Stimulated activated CD8-positive, alpha-beta memory T cell treated with anti-CD3 and anti-CD28 coated beads, Interleukin-12 subunit alpha, Interleukin-12 subunit beta, amount 100 ng/mL, for 1 hour (primary cell): ENCODE measurements at places on chromosomes 1 and 21.

GRCh38 chr1:38403667-38404066, 357.1 kb upstream of the POU3F1 start:
- no peak for DNase-seq

- DNase-seq = no peak
These were observed 8.8 kb upstream of the CAPN8 start for GRCh38 chr1:223674119-223674890.

DNA sequence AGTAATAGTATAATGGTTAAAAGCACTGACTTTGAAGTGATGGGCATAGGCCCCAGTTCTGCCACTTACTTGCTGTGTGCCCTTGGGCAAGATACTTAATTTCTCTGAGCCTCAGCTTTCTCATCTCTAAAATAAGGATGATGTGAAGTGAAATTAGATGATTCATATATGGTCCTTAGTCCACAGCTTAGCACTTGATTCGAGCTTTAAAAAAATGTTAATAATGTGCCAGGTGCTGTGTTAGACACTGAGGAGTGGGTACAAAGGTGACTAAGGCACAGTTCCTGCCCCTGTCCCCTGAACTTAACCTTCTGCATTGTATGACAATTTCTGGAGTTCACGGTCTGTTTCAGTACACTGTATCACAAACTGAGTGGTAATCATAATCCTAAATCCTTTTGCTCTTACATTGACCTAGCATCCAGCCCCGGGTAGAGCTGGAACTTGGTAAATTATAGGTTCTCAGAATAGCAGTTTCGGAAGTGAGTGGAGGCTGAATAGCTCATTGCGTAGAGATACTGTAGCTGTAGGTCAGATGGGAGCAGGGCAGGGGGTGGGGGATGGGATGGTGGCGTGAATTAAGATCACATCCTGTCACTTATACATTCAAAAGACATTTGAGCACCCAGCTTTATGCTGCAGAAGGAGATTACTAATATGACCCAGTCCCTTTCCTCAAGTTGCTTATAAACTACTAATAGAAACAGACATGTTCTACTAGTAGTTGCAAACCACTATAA, 1.5 kb downstream of the ZNF691 start:
- DNase-seq = no peak

GRCh38 chr1:230502306-230502705, 76.2 kb upstream of the PGBD5 start:
- no peak for DNase-seq

DNA sequence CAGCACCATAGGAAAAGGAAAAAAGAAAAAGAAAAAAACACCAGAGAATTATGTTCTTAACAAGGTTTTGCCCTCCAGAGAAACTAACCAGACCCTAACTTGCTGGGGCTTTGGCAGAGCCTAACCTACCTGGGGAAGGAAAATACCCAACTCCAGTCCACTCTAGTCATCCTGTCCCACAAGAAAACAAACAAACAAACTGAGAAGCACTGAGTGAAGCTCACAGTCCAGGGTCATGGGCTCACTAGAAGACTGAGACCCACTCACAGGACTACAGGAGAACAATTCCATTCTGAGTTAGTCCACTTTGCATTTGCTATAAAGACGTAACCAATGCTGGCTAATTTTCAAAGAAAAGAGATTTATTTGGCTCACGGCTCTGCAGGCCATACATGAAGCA, 543.4 kb downstream of the SMYD3 start:
- no peak for DNase-seq

- no peak for DNase-seq
These were observed 56.4 kb downstream of the KIF26B start for GRCh38 chr1:245211035-245211749.

DNA sequence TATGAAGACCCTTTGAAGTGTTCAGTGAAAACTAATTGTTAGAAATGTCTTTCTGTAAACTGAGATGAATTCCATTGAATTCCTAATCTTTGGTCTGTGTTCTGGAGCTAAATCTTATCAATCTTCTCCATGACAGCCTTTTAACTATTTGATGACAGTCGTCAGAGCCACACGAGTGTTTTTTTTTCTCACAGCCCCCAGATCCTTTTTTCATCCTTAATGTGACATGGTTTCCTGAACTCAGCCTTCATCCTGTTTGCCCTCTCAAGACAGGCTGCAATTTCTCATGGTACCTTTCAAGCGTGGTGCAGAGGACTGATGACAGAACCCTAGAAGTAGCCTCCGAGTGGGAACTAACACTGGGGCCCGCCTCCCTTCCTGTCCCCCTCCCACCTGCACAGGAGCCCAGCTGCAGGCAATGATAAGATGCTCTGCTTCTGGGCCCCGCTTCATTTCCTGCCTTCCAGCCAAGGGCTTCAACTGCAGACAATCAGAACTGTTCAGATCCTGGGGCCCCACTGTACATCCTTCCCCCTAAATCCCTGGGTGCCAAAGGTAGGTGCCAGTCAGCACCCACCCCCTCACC, 114.6 kb upstream of the VAV3 start:
- DNase-seq = no peak

GRCh38 chr1:204294357-204294756, 65.4 kb downstream of the PLEKHA6 start:
- no peak for DNase-seq

GRCh38 chr1:29123053-29123886, 433 bp downstream of the TMEM200B start:
- no peak for DNase-seq

DNA sequence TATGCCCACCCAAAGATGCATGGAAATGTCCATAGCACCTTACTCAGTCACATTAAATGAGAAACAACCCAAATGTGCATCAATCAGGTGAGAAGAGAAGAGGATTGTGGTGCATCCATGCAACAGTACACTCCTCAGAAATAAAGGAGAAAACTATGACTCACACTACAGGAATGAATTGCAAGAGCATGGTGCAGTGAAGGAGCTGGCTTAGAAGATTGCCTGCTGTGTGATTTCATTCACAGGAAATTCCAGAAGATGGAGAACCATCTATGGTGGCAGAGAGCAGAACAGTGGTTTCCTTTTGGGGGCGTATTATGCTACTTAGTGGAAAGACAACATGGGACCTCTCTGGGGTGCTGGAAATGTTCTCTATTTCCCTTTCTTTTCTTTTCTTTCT, 278.6 kb upstream of the AJAP1 start:
- no peak for DNase-seq

DNA sequence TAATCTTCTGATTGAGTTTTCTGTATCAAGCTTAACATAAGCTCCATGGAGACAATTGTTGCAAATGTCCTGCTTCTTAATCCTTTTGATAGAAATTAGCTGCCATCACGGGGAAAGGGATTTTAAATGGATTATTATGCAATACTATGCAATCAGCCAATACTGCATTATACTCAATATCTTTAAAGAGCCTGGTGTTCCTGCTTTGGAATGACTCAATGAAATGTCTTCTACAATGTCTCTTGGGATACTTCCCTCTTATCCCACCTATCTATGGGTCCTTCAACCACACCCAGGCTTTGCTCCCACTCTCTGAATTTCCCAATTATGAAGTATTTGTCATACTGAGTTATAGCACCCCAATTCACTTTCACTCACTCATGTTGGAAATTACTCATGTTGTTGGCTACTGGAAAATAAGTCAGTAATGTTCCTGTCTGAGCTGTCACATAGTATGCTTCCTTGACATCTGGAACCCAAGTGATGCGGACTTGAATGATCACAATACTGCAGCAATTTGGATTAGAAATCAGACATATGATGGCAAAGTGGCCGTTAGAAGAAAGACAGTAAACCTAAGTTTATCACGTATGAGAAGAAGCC, 85.0 kb downstream of the TPR start:
- no peak for DNase-seq
